NCI-H460 (cell line): ENCODE measurements at places on chromosomes 7 and 10. TPM values are rescaled to one million over a fixed set of nuclear protein-coding genes. Genes with fewer than 3 reads are reported as not detected.

GRCh38 chr7:28211006-28211405 lies 30.4 kb upstream of the JAZF1 start:
- DNase-seq = no peak

TLX1 gene
- total RNA-seq = not detected in 2 replicates

GRCh38 chr10:46096909-46097575 lies 51.0 kb upstream of the MSMB start:
- no peak for DNase-seq

OR9A2 gene
- total RNA-seq = not detected in 2 replicates

- DNase-seq = no peak
Observed at GRCh38 chr7:98643236-98643985, 26.3 kb downstream of the NPTX2 start.
